ENCODE measurements at places on chromosomes 13 and 19.

DNA sequence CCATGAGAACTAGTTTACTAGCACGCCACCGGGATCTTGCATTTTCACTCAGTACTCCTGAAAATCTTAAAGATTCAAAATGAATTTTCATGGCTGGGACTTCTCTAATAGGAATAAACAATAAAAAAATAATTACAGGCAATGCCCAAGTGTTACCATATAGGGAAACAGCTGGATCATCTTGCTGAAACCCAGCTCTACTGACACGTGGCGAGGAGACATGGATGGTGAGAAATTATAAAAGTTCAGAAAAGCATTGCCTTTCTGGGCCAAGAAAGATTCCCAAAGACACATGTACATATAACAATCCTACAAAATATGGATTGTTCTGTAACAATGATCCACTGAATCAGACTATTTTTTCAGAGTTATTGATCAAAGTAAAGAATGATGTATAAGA is 209.3 kb downstream of the RGCC start:
- DNase-seq, result no peak

DNA sequence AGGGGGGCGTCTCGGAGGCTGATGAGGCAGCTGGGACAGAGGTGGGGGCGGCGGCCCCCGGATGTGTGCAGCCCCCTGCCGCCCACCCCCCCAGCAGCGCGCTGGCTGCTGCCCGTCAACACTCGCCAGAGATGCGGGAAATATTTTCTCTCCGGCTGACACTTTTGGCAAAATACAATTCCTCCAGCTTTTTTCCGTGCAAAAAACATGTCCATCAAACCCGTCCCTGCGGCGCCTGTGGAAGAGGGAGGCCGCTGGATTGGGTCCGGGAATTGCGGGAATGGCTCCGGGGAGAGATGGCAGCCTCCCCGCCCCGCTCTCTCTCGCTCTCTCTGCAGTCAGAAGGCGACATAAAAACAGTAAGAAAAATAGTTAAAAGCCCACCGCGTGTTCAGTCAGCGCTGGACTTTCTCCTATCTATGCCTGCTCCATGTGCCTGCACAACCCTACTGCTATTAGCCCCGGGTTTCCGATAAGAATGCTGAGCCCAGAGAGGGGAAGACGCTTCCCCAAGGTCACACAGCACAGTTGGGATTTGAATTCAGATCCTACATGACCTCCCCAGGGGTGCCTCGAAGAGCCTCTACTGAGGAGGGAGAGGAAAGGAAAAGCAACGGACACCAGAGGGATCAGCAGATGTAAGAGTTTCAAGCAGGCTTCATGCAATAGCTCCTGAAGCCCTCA is 23.2 kb downstream of the ZNRF4 start:
- DNase-seq, result no peak

DNA sequence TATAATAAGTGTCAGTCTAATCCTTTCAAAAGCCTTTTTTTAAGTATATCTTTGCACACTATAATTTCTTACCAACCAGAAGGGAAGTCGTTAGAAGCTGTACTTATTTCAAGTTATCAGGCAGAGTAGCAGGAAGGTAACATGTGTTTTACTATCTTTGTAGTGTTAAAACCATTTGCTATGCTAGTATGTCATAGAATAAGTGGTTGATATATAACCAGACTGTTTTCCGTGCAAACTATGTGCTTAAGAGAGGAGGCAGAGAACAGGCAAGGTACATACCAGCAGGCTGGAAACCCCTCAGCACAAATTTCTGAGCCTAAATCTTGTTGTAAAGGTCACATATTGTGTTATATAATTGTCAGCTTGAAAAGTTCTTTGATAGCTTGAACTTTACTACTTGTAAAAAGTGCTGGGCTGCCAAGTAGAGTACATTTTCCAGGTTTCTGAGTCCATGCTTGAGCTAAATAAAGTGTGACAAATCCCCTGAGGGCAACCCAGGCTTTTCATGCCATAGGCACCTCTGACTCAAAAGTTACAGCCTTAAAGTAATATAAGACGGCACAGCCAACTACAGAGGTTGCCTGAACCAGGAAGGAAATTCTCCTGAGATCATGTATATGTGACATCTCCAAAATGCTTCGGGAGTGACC is 1297.4 kb downstream of the PCDH9 start:
- DNase-seq, result no peak

GRCh38 chr19:12985049-12985776 is 10.1 kb upstream of the NFIX start:
- peak; percentile 21 for DNase-seq

DNA sequence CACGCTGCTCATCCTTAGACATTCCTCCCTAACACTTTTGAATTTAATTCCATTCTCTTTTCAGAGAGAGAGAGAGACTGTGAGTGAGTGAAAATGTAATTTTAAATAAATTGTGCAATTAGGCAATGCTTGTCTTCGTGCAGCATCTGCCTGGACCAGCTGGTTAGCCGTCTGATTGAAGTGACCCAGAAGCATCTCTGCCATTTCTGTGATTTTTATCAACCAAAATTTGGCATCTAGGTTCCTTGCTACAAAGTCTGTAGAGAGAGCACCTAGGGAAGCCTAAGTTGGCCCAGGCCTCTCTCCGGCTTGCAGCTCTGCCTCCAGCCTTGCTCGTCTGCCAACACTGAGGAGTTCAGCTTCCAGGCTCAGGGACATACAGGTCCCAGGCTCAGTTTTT is 138.6 kb upstream of the GPR12 start:
- DNase-seq, result no peak

- no peak for DNase-seq
Measured at GRCh38 chr19:51664997-51665396, 18.4 kb upstream of the SIGLEC14 start.

DNA sequence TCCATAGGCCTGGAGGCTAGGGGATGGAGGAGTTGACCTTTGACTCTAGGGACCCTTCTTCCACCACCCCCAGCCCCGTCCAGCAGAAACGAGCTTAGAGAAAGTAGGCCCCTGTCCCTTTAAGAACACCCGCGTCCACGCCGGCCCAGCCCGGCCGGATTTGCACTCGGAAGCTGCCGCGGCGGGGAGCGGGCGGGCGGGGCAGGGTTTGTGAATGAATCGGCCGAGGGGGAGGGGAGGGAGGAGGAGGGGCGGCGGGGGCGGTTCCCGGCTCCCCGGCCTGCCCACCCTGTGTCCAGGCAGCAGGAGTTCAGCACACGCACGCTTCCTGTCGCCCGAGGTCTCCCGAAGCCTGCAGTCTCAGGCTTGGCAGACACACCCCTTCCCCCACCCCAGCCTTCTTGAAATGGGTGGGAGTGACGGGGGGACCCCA is 1.5 kb downstream of the UNC13A start:
- DNase-seq, result no peak

GRCh38 chr13:33454844-33455705 is 169.5 kb upstream of the STARD13 start:
- peak; percentile 5 for DNase-seq

DNA sequence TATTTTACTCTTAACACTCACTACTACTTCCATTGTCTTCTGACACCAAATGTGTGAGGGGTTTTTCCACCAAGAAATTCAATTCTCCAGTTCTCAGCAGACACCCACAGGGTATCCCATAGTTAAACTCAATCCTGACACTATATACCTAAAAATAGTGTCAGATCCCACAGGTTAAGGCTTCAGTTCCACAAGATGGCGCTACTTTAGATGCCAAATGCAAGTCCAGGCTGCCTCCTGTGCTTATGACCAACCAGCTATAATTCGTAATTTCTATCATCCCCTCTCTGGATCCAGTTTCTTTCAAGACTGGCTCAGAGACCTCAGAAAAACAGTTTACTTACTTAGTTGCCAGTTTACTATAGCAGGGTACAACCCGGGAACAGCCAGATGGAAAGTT is 1146.2 kb upstream of the SPRY2 start:
- DNase-seq, result no peak

DNA sequence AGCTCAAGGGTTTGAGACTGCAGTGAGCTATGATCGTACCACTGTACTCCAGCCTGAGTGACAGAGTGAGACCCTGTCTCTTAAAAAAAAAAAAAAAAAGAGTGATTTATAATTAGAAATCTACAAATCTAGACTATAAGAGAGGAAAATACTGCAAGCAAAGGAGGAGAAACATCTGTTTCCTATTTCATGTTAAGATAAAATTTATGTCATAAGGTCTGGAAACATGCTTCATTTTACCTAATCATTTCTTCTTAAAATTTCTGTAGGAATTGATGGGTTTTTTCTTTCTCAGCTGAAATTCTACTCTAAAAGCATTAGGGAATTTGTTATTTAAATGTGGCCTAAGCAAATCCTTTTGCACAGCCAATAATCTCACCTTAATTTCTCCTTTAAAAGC is 53.2 kb downstream of the C13orf42 start:
- DNase-seq, result no peak

DNA sequence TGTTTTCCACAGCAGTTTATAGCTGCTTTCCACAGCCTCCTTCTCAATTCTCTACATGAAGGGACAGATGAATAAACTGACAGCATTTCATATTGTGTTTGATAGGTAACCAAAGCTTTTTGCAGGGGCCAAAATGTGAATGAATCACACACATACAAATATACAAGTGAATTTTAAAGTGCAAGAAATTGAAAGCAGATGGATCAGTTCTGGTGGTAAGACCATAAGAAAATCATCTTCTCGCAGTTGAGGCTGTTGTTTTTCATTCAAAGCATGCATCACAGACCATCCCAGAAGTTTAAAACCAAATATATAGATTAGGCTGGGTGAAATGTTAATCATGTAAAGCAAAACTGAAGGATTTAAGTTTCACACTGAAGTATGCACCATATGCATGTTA is 1569.4 kb downstream of the PCDH9 start:
- DNase-seq, result no peak

DNA sequence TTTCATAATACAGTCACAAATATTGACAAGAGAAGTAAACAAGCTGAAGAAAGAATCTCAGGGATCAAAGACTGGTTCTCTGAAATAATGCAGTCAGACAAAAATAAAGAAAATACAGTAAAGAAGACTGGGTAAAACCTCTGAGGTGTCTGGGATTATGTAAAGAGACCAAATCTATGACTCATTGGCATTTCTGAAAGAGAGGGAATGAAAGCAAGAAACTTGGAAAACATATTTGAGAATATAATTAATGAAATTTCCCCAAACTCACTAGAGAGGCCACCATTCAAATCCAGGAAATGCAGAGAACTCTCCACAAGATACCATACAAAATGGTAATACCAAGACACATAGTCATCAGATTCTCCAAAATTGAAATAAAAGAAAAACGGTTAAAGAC is 53.0 kb upstream of the GPC6 start:
- no peak for DNase-seq

DNA sequence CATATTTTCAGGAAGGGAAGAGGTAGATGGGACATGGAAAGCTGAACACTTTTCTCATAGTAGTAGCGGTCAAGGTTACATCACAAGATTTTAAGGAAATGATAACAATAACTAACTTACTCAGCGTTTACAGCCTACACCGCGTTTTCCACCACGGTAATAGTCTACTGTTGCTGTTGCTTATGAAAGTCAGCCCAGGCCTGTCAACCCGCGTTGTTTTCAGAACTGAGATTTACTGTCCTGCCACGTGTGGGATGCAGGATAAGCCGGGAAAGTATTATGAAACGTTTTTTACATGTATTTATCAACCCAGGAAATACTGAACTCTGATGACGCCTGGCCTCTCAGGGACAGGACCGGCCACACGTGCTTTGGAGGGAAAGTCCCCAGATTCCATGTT is 36.0 kb upstream of the LAMP1 start:
- DNase-seq, result no peak

GRCh38 chr13:23620211-23620610 is 50.0 kb downstream of the TNFRSF19 start:
- DNase-seq, result no peak

DNA sequence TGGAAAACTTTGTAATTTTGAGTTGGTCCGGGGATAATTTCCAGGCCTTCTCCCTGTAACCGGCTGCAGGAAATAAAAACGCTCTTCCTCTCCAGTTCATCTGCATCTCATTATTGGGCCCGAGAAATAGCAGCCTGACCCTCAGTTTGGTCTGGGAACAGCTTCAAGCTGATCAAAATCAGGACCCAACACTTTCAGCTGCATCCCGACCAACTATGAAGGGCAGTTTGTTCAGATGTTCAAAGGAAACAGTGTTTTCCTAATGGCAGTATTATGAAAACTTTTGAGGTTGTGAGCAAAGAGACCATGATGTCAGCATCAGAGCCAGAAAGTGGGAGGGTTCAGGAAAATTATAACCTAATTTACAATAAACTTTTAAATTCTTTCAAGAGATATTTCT is 35.7 kb downstream of the STK24 start:
- DNase-seq, result no peak

- DNase-seq, result peak; percentile 53
Measured at GRCh38 chr19:41998246-41999020, 4.4 kb upstream of the ATP1A3 start.

DNA sequence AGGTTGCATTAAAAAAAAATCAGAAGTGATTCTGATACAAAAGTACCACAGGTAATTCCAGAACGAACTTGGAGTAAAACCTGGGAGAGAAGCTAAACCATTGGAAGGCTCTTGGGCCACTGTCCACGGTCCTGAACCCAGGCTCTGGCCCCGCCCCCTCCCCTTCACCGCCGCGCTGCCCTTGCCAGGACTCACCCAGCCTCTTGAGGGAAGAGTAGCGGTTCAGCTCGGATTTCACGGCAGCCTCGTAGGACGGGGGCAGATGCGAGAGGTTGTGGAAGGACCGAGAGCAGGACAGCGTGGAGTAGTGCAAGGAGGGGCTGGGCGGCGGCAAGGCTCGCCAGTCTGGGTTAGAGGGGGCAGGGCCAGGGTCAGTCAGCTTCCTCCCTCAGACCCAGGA is 5.7 kb downstream of the SHISA7 start:
- peak; percentile 81 for DNase-seq

DNA sequence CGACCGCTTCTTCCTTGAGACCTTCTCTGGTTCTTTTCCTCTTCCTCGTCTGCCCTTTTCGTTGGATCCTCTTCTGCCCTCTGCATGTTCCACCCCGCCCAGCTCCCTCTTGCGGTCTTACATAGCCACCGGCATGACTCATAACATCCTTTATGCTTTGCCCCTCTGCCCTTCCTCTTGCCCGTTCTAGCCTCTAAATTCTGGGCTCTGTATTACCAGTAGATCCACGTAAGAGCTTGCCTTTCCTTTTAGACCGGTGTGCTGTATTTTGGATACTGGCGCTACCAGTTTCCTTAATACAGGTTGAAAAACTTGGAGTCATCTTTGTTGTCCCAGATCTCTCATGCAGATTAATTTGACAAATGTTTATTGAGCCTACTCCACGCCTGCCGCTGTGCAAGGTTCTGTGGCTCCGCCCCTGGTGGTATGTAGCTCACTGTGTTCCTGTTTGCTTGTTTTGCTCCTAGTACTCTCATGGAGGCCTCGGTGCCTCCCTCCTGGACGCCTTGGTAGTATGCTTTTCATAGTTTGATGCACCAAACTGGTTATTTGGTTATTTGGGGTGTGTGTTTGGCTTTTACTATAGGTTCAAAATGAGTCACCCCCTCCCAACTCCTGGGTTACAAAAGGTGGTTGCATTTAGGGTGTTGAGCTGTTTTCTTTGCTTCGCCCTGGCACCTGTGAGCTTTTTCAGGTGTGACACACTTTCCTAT is 1.7 kb downstream of the GTF3A start:
- peak; percentile 92 for DNase-seq

- no peak for DNase-seq
Measured at GRCh38 chr13:64765636-64766035, 2464.5 kb downstream of the PCDH9 start.

- peak; percentile 98 for DNase-seq
Measured at GRCh38 chr19:2328401-2329148, at the start of the genes LSM7 and SPPL2B. Gene LSM7 (minus strand): TSS chr19:2328586. CDS start chr19:2328566, 20 bp downstream. Gene SPPL2B (plus strand): TSS chr19:2328684. CDS start chr19:2328710, 26 bp downstream.
